ENCODE measurements at places on chromosomes 11 and 22.

DNA sequence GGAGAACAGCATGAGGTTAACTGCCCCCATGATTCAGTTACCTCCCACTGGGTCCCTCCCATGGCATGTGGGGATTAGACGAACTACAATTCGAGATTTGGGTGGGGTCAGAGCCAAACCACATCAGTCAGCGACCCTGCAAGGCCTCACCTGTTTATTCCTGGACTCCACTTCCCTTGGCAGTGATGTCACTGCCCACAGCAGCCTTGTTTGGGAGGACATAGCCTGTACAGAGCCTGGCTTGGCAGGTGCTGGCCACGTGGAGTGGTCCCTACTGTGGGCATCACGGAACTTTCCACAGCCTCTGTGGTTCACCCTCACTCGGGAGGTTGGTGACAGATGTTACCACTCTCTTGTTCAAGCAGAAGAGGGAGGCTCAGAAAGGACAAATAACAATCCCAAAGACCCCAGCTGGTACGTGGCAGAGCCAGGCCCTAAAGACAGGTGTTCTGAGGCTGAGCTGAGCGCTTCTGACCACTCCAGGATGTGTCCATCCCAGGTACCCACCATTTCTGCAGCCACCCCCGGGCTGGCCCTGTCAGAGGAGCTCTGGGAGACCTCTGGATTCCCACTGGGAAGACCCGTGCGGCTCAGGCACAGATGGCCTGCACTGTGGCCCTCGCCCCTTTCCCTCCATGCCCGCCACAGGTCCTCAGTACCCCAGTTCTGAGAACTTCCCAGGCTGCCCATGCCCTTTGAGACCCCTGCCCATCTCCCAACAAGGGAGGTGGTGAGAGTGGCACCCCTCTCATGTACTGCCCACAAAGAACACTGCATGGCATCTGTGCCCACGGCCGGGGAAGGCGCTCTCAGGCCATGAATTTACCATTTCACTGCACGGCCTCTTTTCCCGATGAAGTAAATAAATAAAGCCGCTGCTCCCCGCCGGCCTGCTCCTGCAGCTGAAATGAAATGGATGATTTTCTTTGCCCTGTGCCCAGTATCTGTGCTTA is 605.8 kb downstream of the TBC1D22A start:
- DNase-seq = no peak

DNA sequence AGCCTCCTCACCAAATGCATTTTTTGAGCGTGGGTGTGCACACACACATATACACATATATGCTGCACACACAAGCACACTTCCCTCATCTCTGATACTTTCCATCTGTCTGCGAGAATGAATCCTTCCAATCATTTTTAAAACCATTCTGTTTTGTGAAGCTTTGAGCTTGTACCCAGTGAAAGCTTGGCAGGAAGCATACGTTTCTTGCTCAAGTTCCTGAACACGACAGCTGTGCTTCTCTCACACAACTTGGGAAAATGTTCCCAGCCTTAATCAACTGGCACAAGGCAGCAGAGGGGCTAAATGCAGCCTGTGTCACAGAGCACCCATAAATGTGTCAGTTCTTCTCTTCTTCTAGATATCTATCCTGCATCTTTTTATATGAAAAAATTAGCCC is 524.0 kb upstream of the KIRREL3 start:
- DNase-seq = no peak

- no peak for DNase-seq
Observed at GRCh38 chr11:9839550-9839949, 175.7 kb downstream of the SWAP70 start.

GRCh38 chr11:76337469-76337868 is 43.5 kb downstream of the THAP12 start:
- DNase-seq = no peak

GRCh38 chr22:33194529-33195077 is 136.4 kb upstream of the SYN3 start:
- no peak for DNase-seq

DNA sequence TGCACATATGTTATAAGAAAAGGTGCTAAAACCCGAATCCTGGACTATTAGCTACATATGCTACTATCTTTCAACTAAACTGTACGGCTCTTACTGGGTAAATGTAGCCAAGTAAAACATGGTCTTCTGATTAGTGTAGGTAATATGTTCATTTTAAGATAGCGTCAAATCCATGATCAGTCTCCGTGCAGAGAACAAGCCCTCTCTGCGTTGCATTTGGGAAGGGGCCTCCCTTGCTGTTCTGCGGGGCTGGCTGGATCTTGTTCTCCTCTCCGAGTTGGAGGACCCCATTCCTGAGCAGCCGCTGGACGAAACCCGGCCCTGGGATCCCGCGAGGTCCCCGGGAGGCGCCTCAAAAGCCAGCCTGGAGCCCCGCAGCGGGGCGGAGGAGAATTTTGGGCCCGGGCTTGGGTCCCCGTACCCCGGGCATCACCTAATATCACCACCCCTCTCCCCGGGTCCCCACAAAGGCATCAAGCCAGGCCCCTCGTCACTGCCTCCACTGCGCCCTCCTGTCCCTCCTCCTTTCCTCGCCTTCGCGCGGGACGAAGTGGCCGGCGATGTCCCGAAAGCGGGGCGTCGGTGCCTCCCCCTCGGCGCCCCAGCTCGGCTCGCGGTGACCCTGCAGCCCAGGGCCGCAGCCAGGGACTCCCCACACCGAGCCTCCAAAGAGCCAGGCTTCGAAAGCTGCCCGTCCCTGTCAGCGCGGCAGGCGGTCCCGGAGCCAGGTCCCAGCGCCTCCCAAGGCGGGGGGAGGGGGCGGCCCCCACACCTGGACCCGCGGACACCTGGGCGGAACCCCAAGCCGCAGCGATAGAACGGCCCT is 54.5 kb upstream of the FBXO3 start:
- no peak for DNase-seq

GRCh38 chr22:50396751-50397370 is 53.7 kb downstream of the PPP6R2 start:
- no peak for DNase-seq

GRCh38 chr22:30611197-30611596 is 4.2 kb downstream of the TCN2 start:
- no peak for DNase-seq

DNA sequence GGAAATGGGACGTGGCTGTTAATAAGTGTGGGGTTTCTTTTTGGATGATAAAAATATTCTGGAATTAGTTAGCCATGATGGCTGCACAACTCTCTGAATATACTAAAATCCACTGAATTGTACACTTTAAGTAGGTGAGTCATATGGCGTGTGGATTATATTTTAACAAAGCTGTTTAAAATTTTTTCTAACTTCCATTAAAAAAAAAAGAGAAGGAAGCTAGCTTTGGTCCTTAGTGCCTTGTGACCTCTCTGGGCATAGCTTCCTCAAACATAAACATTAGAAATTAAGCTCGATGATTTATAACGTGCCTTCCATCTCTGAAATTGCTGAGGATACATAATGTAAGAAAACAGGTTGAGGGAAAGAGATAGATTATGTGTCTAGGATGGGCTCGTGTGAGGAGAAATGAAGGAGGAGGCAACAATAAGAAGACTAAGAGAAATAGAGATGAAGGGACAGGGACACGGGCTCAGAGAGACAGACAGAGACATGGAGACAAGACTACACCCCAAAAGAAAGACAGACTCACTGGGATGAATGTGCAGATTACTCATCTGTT is 20.0 kb downstream of the IRAG1 start:
- no peak for DNase-seq

DNA sequence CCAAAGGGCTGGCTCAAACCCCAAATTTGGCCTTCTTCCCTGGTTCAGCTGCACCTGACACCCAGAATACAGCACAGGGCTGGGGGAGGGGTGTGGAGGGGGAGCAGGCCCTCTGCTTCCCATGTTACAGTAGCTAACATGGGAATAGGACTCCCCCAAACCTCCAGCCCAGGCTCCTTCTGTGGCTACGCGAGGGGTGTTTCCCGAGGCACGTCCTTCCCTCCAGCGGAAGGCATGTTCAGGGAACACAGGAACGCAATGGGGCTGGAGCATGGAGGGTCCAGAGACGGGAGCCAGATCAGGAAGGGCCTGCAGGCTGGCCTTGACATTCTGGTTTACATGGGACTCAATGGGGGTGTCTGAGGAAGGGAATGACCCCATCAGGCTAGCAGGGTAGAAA is 11.8 kb upstream of the IGLL1 start:
- DNase-seq = no peak

DNA sequence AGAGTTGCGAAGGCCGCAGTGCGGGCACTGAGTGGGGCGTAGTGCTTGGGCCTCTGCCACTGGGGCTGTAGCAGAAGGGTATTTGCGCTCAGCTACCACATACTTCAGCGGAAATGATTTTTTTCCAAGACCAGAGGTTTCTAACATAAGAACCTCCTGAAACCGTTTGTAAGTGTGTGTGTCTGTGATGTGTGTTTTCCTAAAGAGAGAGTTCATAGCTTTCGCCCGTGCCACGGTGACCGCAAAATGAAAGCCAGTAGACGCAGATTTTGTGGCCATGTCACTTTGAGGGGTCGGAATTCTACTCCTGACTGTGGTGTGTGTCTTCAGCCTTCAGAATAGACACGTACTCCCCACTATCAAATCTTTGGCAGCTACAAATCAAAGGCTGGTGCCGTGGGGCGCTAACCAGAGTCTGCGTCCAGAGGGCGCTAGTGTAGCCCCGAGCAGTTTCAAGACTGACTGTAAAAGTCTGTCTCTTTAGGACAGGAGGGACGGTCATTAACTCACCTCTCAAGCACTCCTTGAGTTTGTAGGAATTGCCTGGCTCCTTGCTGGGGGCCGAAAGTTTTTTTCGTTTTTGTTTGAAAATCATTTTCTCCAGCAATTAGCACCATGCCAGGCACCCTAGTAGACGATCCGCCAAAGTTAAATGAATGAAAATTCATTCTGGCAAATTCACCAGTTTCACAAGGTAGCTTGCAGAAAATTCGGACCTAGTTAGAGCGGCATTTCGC is 2.5 kb upstream of the CALCA start:
- DNase-seq = peak; percentile 27

DNA sequence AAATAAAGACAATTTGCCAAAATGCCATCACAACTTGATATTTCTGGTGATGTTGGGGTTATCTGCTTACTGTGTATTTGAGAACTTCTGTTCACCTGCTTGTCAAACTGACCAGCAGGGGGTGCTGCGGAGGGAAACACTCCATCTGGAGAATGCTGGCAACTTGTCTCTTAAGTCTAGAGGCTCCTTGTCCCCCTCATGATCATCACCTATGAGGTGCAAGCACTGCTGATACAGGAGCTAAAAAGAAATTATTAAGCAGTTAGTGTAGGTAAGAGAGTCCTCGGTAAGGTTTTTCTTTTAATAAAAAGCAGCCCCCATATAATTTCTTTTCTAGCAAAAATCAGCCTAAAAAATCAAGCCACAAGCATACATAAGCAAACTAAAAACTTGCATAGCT is 32.7 kb upstream of the GLYATL1B start:
- DNase-seq = peak; percentile 59

DNA sequence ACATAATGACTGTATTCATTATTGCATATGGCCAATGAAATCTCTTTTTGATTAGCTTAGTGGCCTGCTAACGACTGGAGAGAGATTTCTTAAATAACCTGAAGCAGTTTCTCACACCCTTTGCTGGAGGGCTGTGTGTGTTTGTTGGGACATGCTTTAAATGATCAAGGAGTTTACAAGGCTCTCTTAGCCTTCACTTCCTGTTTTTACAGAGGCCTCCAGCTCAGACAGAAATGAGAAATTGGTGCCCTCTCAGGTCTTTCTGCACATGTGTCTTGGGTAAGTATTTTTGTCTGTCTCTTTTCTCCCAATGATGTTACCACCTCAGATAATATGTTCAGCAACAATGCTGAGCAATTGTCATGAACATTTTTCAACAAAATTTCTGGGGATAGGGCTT is 884.4 kb upstream of the CNTN5 start:
- no peak for DNase-seq

- DNase-seq = no peak
Observed at GRCh38 chr11:31397239-31397834, 27.7 kb downstream of the DNAJC24 start.

GRCh38 chr11:78583889-78584288 is 9.2 kb upstream of the NARS2 start:
- no peak for DNase-seq

- DNase-seq = no peak
Observed at GRCh38 chr11:57217053-57217452, 20.0 kb downstream of the APLNR start.

DNA sequence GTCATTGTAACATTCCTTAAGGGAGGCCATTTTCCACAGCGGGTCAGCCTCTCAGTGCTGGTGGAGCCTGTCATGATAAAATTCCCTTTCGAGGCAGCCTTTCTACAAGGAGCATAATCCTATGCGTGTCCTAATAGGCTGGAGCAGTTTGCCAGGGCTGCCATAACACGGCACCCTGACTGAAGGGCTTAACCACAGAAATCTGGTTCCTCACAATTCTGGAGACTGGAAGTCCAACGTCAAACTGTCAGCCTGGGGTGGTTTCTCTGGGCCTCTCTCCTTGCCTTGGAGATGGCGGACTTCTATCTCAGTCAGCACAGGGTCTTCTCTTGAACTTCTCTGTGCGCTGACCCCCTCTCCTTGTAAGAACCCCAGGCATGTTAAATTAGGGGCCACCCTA is 1.4 kb upstream of the RGL4 start:
- DNase-seq = no peak

- DNase-seq = no peak
Observed at GRCh38 chr11:10476342-10476741, 21.3 kb downstream of the AMPD3 start.

GRCh38 chr11:32429477-32429876 is 5.9 kb downstream of the WT1 start:
- DNase-seq = no peak

DNA sequence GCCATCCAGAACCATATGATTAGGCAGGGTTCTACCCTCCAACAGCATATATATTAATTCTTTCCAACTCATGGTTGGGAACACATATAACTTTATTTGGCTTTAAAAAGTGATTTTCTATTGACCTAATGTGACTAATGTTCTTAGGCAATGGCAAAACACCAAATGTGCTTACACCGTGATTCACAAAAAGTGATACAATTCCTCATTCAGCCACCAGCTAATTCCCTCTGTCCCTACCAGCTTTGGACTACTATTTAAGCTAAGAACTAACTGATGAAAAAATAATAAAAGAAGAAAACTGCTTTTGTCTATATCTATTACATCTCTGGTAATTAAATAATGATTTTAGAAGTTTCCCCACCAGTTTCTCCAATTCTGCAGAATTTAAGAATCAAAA is 4.7 kb downstream of the CTSC start:
- DNase-seq = no peak

GRCh38 chr11:14357881-14358728 is 878 bp downstream of the RRAS2 start:
- peak; percentile 34 for DNase-seq

GRCh38 chr11:65680192-65680743 is 17.6 kb upstream of the RELA start:
- no peak for DNase-seq

Measured in T-helper 1 cell (primary cell).